ENCODE measurements at places on chromosomes 1 and 21.
A peak's percentile ranks its signal among the peaks of the same experiment; 100 is the strongest.

DNA sequence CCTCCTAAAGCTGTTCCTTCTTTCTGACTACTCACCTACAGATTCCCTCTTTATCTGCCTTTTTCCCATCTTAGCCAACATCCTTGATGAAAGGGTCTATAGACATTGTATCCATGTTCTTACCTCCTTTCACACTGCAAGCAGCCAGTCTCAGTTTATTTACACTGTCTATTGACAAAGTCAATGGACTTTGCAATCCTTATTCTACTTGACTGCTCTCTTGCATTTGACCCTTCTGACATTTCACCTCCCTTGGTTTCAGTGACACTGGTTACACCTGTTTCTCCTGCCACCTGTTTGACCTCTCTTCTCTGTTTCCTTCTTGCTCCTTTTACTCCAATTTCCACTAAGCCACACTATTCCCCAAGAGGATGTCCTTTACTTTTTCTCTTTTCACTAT, 224.0 kb upstream of the SNX7 start:
- DNase-seq: no peak

DNA sequence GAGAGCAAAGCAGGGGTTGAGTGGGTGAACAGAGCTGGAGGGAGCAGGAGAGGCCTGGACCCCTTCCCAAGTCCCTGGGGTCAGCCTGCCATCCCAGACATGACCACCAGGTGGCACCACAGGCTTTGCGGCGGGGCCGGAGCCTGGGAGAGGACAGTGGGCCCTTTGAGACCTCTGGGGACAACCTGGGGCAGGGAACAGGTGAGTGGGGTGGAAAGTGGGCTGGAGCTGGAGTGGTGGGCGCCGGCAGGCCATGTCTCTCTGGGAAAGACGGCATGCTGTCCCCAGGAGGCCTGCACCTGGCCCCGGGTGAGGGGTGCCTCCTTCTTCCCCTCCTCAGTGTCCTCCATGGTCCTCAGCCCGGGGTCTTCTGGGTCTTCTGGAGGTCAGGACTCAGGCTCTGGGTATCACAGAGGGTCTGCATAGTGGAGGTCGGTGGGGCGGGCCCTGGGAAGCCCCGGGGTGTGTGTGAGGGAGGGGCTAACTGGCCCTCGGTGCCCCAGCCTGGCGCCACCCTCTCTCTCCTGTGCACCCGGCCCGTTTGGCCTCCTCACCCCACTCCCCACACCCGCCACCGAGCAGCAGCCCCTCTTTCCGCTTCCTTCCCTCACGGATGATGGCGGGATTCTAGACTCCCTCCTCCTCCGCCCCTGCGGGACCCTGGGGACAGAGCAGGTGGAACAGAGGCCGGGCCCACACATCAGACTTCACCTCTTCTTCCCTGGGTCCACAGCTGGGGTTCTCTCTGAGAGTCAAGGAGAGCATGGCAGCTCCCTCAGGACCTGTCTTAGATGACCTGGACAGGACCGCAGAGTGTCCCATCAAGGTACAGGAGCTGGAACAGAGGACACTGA, 28.5 kb upstream of the PKP1 start:
- peak; percentile 30 for DNase-seq

GRCh38 chr1:10593750-10594149, 119.0 kb downstream of the PEX14 start:
- DNase-seq: no peak

GRCh38 chr21:33449616-33450015, 30.2 kb downstream of the TMEM50B start:
- no peak for DNase-seq

DNA sequence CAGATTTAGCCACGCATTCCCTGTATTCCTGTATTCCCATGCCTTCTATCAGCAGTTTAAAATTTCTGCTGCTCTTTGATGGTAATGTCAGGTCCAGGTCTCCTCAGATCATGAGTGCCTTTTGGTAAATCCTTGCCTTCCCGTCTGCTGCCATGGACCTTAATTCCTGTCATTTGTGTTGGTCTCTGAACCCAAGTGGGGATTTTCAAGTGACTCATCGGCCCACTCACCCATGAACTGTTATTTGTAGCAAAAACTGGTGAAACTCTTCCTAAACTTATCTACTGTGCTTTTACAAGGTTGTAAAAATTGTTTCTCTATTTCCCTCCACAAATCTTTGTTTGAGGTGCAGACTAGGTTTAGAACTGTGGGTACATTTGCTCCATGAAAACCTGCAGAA, 47.4 kb downstream of the ACTN2 start:
- DNase-seq: no peak

- no peak for DNase-seq
Observed at GRCh38 chr1:78096017-78096416, 50.3 kb downstream of the GIPC2 start.

GRCh38 chr1:226568077-226568831, 19.7 kb downstream of the STUM start:
- peak; percentile 15 for DNase-seq

DNA sequence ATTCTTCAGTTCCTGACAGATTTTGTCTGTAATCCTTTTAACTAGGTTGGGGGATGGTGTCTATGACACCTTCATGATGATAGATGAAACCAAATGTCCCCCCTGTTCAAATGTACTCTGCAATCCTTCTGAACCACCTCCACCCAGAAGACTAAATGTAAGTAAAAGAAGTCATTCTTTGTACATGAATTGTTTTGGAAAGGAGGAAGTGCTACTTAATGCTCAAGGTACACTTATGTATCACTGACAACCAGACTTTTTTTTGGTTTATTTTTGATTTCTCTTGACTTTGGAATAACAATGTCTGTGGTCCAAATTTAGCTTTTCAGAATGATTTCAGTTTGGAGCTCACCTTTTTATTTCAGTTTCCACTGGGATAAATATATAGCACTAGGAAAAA, 2.3 kb downstream of the DYRK3 start:
- no peak for DNase-seq

DNA sequence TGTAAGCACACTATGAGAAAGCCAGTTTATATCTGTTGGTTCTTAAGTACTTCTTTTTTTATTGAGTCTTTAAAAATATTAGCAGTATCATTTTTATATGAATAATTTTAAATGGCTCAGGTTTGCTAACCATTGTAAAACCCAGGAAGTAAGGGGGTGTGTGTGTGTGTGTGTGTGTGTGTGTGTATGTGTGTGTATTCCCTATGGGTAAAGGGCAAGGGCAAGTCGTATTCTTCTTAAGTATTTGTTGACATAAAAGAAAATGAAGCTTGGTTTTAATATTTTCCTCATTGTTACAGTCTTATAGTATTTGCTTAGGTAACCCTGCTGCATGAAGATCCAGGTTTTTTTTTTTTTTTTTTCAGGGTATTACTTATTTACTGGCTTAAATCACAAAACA, 495.0 kb upstream of the B3GALT2 start:
- no peak for DNase-seq

DNA sequence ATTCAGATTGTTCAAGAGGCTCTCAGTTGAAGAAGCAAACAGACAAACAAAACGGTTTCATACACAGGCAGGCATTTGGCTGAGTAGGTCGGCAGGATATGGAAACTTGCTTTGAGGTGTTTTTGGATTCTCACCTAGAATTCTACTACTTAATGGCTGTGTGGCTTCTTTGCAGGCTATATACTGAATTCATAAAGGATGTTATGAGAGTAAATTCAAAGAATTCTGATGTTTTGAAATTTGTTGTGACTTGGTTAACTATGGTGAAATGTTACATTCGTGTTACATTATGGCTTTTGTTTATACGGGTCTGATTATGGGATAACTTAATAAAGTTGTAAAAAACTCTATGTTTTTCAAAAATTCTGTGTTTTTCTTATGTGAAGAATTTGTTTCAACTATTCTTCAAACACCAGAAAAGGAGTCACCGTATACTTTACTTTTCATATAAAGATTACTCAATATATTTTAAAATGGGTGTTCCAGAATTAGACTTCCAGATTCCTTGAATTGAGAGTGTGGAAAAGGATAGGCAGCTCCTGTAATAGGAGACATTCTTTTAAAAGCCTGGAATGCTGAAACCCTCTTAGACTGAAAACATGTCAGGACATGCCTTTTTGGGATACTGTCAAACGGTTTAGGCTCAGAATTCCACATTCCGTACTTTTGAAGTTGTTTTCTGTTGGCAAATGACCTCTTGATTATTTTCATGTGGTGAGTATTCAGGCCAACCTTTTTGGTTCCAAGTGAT, 8.2 kb upstream of the IRF2BP2 start:
- DNase-seq: peak; percentile 40

DNA sequence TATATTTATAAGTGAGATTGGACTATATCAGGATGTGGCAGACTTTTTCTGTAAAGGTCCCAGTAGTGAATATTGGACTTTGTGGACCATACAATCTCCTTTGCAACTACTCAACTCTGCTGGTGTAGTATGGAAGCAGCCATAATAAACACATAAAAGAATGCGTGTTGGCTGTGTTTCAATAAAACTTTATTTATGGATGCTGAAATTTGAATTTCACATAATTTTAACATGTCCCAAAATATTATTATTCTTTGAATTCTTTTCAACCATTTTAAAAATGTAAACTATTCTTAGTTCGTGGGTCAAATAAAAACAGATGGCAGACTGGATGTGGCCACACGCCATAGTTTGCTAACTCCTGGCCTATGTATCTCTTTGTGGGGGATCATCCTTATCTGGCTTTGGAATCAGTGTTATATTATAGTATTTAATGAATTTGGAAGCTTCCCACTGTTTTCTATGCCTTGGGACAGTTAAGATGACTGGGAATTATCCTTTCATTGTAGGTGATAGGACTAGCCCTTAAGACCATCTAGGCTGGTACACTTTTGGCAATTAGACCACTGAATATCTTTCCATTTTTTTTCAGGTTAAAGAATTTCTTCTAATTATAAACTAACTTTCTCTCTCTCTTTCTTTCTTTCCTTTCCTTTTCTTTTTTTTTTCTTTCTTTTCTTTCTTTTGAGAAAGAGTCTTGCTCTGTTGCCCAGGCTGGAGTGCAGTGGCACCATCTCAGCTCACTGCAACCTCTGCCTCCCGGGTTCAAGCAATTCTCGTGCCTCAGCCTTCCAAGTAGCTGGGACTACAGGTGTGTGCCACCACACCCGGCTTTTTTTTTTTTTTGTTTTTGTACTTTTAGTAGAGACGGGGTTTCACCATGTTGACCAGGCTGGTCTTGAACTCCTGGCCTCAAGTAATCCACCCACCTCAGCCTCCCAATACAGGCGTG, 14.9 kb upstream of the SLAMF6 start:
- DNase-seq: no peak

- DNase-seq: no peak
Observed at GRCh38 chr1:53294567-53294966, 33.3 kb downstream of the LRP8 start.

DNA sequence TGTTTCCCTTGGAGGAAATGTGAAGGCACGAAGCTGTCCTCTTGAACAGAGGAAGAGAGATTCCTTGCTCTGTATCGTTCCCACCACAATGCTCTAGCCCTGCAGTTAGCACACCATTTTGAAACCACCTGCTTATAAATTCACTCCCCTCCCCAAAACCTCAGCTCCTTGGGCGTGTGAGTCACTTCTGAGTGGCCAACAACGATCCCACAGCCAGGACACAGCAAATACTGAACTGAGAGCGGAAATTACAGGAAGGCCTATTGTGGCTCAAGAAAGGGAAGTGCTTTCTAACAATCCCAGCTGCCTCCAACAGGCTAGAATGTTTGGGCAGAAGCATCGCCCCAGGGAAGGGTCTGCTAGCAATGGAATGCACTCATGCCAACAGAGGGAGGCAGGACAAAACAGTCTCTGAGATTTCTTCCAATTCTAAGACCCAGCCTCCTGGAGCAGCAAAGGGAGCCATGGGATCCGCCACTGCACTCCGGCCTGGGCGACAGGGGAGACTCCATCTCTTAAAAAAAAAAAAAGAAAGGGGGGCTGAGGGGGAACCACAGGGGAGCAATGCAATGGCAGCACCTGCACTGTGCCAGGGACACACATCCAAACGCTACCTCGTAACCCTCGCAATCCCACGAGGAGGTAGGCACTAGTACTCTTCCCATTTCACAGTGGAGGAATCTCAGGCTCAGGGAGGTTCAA, 1.9 kb downstream of the TMEM53 start:
- no peak for DNase-seq

- DNase-seq: no peak
Observed at GRCh38 chr1:236009191-236009590, 55.7 kb downstream of the NID1 start.

DNA sequence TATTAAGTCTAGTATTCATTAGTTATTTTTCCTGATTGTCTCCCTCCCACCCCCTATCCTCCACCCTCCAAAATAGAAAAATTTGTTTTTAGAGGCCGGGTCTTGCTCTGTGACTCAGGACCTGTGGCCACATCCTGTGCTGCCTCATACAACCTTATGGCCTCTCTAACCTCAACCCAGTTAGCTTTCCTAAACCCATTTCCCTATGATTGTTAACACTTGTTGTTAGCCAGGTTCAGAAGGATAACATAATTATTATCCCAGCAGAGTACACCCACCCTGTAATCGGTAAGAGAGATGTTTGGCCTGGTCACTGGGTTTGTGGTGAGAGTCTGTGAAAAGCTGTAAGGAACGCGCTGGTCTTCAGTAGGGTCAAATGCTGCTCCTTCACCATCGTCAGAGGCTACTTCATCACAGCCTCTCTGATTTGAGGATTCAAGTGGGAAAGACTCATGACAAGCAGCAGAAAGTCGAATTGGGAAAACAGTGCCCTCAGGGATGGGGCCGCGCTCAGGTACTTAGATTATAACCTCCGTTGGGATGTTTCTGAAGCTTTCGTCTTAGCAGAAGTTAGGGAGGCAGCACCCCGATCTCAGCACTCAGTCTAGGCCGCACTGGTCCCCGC, 35.9 kb upstream of the HMGN1 start:
- DNase-seq: no peak

GRCh38 chr21:45551783-45552695, 9.8 kb upstream of the SLC19A1 start:
- DNase-seq: no peak

DNA sequence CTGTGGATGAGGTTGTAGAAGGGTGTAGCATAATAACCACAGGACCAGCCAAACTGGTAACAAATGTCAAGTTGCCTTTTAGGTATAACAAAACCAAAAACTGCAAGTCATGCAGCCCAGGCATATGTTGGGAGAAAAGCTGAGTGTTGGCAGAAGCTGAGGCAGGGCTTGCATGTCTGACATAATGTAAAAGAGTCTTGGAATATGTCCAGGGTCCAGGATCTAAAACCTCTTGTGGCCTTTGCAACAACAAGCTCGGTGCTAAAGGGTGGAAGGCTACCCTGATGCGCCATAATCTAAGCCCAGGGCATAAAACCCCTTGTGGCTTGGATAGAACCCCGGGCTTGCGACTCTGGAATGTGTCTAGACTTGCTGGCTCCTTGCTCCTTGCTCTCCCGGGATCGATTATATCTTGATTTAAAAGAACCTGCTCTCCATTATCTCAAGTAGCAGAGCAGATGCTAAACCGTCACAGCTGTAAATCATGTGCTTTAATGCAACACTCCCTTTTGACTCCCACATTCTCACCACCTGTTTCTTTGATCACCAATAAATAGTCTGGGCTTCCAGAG, 26.5 kb upstream of the SLC35A3 start:
- peak; percentile 56 for DNase-seq
